ENCODE measurements at places on chromosomes 7 and 10. TPM values are rescaled to one million over a fixed set of nuclear protein-coding genes. Genes with fewer than 3 reads are reported as not detected.

DNA sequence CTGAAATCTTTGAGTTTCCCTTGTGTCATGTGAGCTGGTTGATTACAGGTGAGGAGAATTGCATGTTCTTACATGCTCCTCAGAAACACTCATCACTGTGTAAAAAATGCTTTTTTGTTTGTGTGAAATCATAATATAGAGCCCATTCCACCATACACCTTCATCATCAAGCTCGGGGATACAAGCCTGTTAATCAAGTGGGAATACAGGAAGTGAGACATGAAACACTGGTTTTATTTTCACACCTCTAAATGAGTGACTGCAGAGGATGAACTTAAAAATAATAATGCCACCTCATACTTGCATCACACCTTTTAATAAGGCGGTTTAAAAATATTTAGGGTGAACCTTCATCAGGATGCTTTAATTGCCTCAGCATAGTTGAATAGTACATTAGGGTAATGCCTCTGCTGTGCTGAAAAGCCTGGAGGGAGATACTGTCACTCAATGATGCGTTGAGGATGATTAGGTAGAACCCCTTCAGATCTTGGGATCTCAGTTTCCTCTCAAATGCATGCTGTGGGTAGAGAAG, 164.6 kb downstream of the AUTS2 start:
- no peak overlapping the region for H3K27ac ChIP-seq
- DNase-seq: no peak
- H3K4me3 ChIP-seq: no peak overlapping the region
- no peaks in the 10 kb centered on the region for H3K27me3 ChIP-seq
- H3K4me1 ChIP-seq: no peaks in the 10 kb centered on the region

Gene ACSM6
- not detected for total RNA-seq

Gene TRUB1
- total RNA-seq: 15.2 TPM

GRCh38 chr10:21791276-21791675, 212.3 kb downstream of the DNAJC1 start:
- no peak for DNase-seq
- H3K4me1 ChIP-seq: no peaks in the 10 kb centered on the region
- no peaks in the 10 kb centered on the region for H3K27me3 ChIP-seq

DNA sequence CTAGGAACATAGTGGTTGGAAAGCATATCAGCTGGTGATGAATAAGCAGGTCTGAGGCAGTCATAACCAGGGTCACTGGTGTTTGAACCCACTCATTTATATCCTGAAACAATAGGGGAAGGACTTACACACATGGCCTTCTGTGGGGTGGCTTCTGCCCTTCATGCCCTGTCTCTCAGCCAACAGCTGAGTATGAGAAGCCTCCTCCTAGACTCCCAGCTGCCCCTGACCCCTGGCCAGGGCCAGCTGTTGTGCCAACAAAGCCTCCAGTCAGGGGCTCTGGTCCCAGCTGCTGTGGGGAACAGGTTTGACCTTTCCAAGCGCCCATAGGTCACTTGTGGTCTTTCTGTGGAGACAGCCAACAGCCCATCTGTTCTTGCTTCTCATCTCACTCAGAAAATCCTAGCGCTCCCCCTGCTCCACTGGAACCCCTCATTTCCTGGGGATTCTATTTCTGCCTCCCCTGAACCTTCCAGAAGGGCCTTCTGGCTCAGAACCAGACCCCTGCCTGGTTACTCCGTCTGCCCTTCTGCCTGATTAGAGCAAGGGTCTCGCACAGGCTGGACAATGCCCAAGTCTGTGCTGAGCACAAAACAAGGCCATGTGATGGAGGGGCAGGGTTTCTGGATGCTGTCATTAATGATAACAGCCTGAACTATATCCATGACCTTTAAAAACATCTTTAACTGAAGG, 9.7 kb upstream of the PURB start:
- peaks cover 29% of the 10 kb centered on the region for H3K4me1 ChIP-seq
- H3K36me3 ChIP-seq: no peaks in the 10 kb centered on the region
- H3K27me3 ChIP-seq: no peaks in the 10 kb centered on the region
- H3K27ac ChIP-seq: no peak overlapping the region

- H3K27me3 ChIP-seq: no peaks in the 10 kb centered on the region
- no peak for DNase-seq
- peaks cover 59% of the 10 kb centered on the region for H3K4me1 ChIP-seq
- H3K4me3 ChIP-seq: no peak overlapping the region
- no peaks in the 10 kb centered on the region for H3K36me3 ChIP-seq
Measured at GRCh38 chr7:143374561-143374960, 6.6 kb upstream of the ZYX start.

Gene FAM180A
- not detected for total RNA-seq

GRCh38 chr7:120588416-120588815, 269.5 kb downstream of the TSPAN12 start:
- no peak for DNase-seq
- no peak overlapping the region for H3K27ac ChIP-seq
- H3K4me1 ChIP-seq: no peaks in the 10 kb centered on the region
- H3K4me3 ChIP-seq: no peak overlapping the region
- no peaks in the 10 kb centered on the region for H3K27me3 ChIP-seq

DNA sequence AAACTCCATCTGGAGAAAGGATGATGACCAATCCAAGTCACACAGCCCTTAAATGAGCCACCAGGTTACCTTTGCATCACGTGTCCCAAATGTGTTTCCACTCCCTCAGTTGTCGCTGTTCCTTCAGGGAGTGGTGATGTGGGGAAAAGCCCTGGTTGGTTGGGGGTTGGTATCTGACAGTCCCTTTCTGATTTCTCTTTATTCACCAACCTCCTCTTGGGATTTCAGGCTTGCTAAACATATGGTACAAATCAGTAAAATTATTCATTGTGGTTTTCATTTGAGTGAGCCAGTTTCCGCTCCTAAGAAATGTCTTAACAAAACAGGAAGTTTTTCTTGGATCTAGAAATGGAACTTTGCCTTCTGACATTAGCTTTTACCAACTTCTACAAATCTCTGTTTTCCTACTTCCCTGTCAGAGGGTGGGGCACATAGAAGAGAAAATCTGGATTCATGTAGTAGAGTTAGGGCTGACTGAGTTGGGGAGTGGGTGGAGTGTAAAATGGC, 40.0 kb upstream of the KMT2E start:
- H3K36me3 ChIP-seq: no peaks in the 10 kb centered on the region
- H3K4me1 ChIP-seq: peaks cover 14% of the 10 kb centered on the region
- no peaks in the 10 kb centered on the region for H3K27me3 ChIP-seq

Gene SLC26A4
- 0.74 TPM for total RNA-seq

DNA sequence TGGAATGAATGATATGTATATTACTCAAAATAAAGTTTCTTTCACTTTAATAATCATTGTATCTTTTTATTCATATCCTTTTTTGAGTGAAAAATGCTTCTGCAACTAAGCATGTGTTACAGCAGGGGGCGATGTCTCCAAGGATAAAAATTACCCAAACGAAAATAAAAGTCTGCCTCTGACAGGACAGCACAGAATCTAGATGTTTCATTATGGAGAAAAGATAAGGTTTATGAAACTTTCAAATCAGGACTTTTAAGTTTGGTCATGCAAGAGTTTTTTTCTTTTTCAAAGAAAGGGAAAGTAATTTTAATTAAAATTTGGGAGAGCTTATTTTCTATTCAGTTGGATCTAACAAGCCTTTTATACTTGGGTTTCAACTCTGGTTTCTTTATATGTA, 48.4 kb downstream of the TES start:
- peaks cover 9% of the 10 kb centered on the region for H3K36me3 ChIP-seq
- H3K4me1 ChIP-seq: peaks cover 11% of the 10 kb centered on the region
- DNase-seq: peak; percentile 52
- no peak overlapping the region for H3K4me3 ChIP-seq
- H3K27ac ChIP-seq: no peak overlapping the region

- H3K27me3 ChIP-seq: no peaks in the 10 kb centered on the region
- H3K4me1 ChIP-seq: no peaks in the 10 kb centered on the region
Measured at GRCh38 chr7:54331311-54331710, 210.9 kb upstream of the VSTM2A start.

- H3K36me3 ChIP-seq: peaks cover 4% of the 10 kb centered on the region
- no peaks in the 10 kb centered on the region for H3K27me3 ChIP-seq
- no peak overlapping the region for H3K4me3 ChIP-seq
- no peak for DNase-seq
- no peaks in the 10 kb centered on the region for H3K4me1 ChIP-seq
- no peak overlapping the region for H3K27ac ChIP-seq
Measured at GRCh38 chr7:74525140-74525539, 71.4 kb downstream of the GTF2IRD1 start.

Gene PTEN
- total RNA-seq: 34.9 TPM

- H3K4me3 ChIP-seq: no peak overlapping the region
- peaks cover 5% of the 10 kb centered on the region for H3K36me3 ChIP-seq
- DNase-seq: no peak
- H3K27ac ChIP-seq: no peak overlapping the region
Measured at GRCh38 chr7:77362905-77363304, 53.2 kb downstream of the GSAP start.

DNA sequence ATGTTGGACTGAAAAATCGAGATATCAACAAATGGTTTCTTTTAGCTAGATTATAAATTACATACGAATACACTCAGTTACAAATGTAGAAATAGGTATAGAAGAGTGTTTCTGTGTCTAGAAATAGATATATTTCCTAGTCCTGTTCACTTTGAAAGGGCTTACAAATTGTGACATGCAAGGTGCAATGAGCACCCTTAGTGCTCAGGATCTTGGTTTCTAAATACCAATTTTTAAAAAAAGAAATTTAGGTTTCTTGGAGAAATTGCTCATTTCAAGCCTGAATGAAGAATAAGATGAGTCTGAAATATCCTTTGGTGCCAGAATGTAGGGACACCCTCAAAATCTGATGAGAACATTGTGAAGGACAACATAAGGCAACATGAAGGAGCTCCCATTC, 306.0 kb downstream of the CRPPA start:
- no peaks in the 10 kb centered on the region for H3K36me3 ChIP-seq
- no peak overlapping the region for H3K4me3 ChIP-seq
- DNase-seq: no peak
- H3K27me3 ChIP-seq: no peaks in the 10 kb centered on the region
- no peak overlapping the region for H3K27ac ChIP-seq

Gene MYO3A
- total RNA-seq: not detected

- H3K27ac ChIP-seq: no peak overlapping the region
- peaks cover 51% of the 10 kb centered on the region for H3K36me3 ChIP-seq
- H3K4me1 ChIP-seq: peaks cover 21% of the 10 kb centered on the region
- no peaks in the 10 kb centered on the region for H3K27me3 ChIP-seq
- DNase-seq: no peak
Measured at GRCh38 chr7:32871624-32872371, 19.8 kb downstream of the KBTBD2 start.

GRCh38 chr7:158139499-158139898, 448.1 kb downstream of the PTPRN2 start:
- H3K4me3 ChIP-seq: no peak overlapping the region
- H3K4me1 ChIP-seq: no peaks in the 10 kb centered on the region
- H3K36me3 ChIP-seq: no peaks in the 10 kb centered on the region
- no peak for DNase-seq
- H3K27ac ChIP-seq: no peak overlapping the region

GRCh38 chr7:115763347-115763746, 267.2 kb downstream of the TFEC start:
- H3K4me3 ChIP-seq: no peak overlapping the region
- H3K4me1 ChIP-seq: no peaks in the 10 kb centered on the region
- no peaks in the 10 kb centered on the region for H3K27me3 ChIP-seq
- DNase-seq: no peak

- H3K27ac ChIP-seq: no peak overlapping the region
- H3K4me1 ChIP-seq: peaks cover 5% of the 10 kb centered on the region
- no peaks in the 10 kb centered on the region for H3K36me3 ChIP-seq
- H3K4me3 ChIP-seq: no peak overlapping the region
Measured at GRCh38 chr7:106604303-106604924, 56.5 kb downstream of the CCDC71L start.

Gene TRIM74
- 0.86 TPM for total RNA-seq

DNA sequence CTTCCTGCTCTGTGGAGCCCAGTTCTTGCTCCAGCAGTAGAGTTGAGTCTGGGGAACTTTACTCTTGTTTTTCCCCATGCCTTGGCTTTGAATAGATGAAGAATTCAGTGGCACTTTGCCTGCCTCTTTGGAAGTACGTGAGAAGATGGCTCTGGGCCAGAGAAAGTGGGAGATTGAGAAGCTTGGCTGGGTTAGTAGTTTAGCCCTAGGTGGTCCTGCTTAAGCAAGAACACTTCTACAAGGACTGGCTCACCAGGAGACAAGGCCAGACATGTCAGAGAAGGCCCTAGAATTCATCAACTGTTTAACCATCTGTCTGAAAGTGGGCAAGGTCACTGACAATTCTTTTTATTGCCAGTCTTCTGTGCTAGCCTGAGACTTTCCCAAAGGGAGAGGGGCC, 410.3 kb downstream of the TYW1 start:
- H3K27ac ChIP-seq: no peak overlapping the region
- DNase-seq: no peak
- H3K36me3 ChIP-seq: no peaks in the 10 kb centered on the region
- no peak overlapping the region for H3K4me3 ChIP-seq
- no peaks in the 10 kb centered on the region for H3K4me1 ChIP-seq

Gene PRRT4
- not detected for total RNA-seq

Gene OR2A1
- not detected for total RNA-seq

DNA sequence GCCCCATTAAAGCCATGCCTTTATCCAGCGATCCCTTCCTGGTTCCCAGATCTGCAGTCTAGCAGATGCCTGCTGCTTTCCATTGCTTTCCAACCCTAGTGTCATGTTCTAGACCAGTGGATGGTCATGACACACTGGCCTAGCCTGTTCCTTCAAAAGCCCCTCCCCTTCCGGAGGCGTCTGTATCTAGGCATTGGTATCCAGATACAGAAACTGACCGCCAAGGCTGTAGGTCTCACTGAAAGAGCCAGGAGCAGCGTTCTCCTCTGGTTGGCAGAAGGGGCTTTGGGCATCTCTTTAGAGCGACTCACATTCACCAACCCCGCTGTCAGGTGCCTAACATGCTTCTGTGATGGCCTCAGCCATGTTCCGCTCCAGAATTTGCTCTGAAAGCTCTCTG, 22.6 kb downstream of the JCAD start:
- H3K36me3 ChIP-seq: no peaks in the 10 kb centered on the region
- peaks cover 69% of the 10 kb centered on the region for H3K27me3 ChIP-seq
- no peak overlapping the region for H3K27ac ChIP-seq
- H3K4me1 ChIP-seq: peaks cover 2% of the 10 kb centered on the region
- H3K4me3 ChIP-seq: no peak overlapping the region

- peaks cover 19% of the 10 kb centered on the region for H3K36me3 ChIP-seq
- H3K4me3 ChIP-seq: no peak overlapping the region
- no peaks in the 10 kb centered on the region for H3K27me3 ChIP-seq
- peaks cover 5% of the 10 kb centered on the region for H3K4me1 ChIP-seq
Measured at GRCh38 chr7:87850836-87851593, 25.1 kb downstream of the SLC25A40 start.

GRCh38 chr10:12960941-12961340, 40.6 kb downstream of the CCDC3 start:
- H3K36me3 ChIP-seq: no peaks in the 10 kb centered on the region
- H3K27me3 ChIP-seq: peaks cover 6% of the 10 kb centered on the region
- H3K4me1 ChIP-seq: no peaks in the 10 kb centered on the region
- no peak overlapping the region for H3K4me3 ChIP-seq
- no peak overlapping the region for H3K27ac ChIP-seq
- no peak for DNase-seq

Gene BAMBI
- 0.59 TPM for total RNA-seq

Gene DENND10
- 17.6 TPM for total RNA-seq

- peaks cover 11% of the 10 kb centered on the region for H3K4me1 ChIP-seq
- DNase-seq: peak; percentile 58
- peaks cover 8% of the 10 kb centered on the region for H3K36me3 ChIP-seq
- no peak overlapping the region for H3K4me3 ChIP-seq
Measured at GRCh38 chr10:97648562-97649404, 8.3 kb downstream of the PI4K2A start.

GRCh38 chr10:78434886-78435285, 401.2 kb downstream of the RPS24 start:
- no peak overlapping the region for H3K4me3 ChIP-seq
- H3K36me3 ChIP-seq: no peaks in the 10 kb centered on the region
- no peaks in the 10 kb centered on the region for H3K27me3 ChIP-seq
- H3K4me1 ChIP-seq: no peaks in the 10 kb centered on the region

Gene GPR85
- not detected for total RNA-seq

Gene UNCX
- total RNA-seq: not detected

Gene LRWD1
- 11.0 TPM for total RNA-seq

Gene TMEM196
- not detected for total RNA-seq

Measured in activated naive CD4-positive, alpha-beta T cell treated with anti-CD3 and anti-CD28 coated beads for 36 hours (primary cell).